ENCODE measurements at places on chromosomes 12 and 14. TPM values are rescaled to one million over a fixed set of nuclear protein-coding genes. Genes with fewer than 3 reads are reported as not detected.

Gene PRR4
- 2.7 TPM for total RNA-seq

Gene DACT1
- 74.8 TPM for total RNA-seq

Gene ALDH1L2
- 63.9 TPM for total RNA-seq

Gene LRP1-AS
- total RNA-seq: not detected

Gene IQSEC3
- not detected for total RNA-seq

Gene DEPDC4
- total RNA-seq: 0.36 TPM

All from osteoblast (primary cell).